ENCODE measurements at places on chromosomes 16 and 17. TPM values are rescaled to one million over a fixed set of nuclear protein-coding genes. Genes with fewer than 3 reads are reported as not detected.

GRCh38 chr17:28996554-28997096 lies 9.2 kb downstream of the SEZ6 start:
- no peak for DNase-seq

- no peak for DNase-seq
These were observed 102.8 kb downstream of the XYLT1 start for GRCh38 chr16:17367923-17368322.

DNA sequence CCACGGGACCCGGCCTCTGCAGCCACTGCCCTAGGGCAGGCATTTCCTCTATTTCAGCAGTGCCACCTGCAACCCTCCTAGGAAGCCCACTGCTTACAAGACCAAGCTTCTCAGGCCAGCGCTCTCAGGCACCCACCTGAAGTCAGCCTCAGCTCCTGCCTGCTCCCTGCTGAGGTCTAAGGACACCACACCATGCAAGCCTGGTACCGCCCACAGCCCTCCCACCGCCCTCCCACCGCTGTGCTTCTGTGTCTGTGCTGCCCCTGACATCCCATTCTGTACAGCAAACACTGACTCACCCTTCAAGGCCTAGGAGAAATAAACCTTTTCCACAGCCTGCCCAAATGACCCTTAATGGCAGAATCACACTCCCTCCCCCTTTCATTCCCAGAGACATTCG lies 6.3 kb downstream of the CLUH start:
- no peak for DNase-seq

- no peak for DNase-seq
These were observed 10.0 kb downstream of the MAP2K3 start for GRCh38 chr17:21294321-21295035.

DNA sequence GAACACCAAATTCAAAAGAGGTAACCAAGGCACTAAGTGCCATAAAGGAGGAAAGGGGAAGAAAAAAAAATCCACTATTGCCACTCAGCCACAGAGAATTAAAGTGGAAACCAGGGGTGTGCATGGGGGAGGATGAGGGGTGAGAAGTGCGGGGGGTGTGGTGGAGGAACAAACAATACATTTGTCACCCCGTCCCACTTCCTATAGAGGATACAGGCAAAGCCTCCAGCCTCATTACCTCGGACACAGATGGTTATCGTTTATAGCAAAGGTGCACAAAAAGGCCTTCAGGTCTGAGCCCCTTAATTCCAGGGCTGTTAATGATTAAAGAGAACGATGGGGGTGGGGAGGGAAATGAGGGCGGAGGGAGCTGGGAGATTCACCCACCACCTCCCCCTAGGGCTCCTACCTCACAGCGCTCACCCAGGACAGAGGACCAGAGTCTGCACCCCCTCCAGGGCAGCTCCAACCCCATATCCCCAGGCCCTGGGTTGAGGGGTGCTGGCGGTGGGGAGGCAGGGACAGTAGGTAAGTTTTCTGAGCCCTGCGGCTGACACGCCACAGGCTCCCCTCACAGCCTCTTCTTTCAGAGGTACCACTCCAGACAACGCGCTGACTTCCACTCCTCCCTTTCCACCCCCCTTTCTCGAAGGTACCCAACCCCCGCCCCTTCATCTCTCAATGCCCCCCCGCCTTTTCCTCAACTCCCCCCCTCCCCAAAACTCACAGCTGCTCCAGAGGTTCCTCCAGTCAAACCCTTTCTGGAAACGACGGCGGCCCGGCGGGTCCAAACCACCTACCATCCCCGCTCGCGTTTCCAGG lies 470 bp downstream of the DCUN1D3 start:
- peak; percentile 16 for DNase-seq

The CACNG1 gene
- total RNA-seq = not detected

The KREMEN2 gene
- total RNA-seq = not detected

The CES3 gene
- 5.2 TPM for total RNA-seq

The LRRC46 gene
- total RNA-seq = 1.1 TPM
